ENCODE measurements at places on chromosomes 12 and 14.

- no peak for DNase-seq
Measured at GRCh38 chr12:16266085-16266484, 11.4 kb downstream of the SLC15A5 start.

GRCh38 chr12:131046813-131047788, 93.4 kb downstream of the ADGRD1 start:
- DNase-seq: no peak

- DNase-seq: no peak
Measured at GRCh38 chr12:89393551-89394121, 41.3 kb upstream of the DUSP6 start.

DNA sequence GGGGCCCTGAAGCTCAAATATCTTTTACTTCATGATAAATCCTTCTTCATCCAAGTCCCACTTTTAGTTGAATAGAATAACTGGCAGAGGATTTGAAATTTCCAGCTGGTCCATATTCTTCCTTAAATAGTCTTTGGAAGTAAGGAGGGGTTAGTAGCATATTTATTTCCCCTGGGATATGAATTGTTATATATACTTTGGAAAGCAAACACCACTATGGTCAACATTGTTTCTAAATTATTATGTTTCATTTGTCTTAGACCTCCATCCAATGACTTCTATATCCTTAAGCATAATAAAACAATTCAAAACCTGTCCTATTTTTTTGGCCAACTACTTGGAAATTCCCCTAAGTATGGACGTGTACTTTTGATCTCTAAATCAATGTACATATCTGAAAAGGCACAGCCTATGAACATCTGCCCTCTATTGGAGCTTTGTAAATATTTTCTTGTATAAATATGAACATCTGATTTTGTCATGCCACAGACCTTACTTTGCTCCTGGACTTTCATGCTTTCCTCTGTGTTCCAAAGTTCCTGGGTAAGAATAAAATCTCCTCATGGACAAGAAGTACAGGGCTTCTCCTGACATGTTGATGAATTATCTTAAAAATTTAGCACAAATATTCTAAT, 1212.0 kb downstream of the GALC start:
- no peak for DNase-seq

DNA sequence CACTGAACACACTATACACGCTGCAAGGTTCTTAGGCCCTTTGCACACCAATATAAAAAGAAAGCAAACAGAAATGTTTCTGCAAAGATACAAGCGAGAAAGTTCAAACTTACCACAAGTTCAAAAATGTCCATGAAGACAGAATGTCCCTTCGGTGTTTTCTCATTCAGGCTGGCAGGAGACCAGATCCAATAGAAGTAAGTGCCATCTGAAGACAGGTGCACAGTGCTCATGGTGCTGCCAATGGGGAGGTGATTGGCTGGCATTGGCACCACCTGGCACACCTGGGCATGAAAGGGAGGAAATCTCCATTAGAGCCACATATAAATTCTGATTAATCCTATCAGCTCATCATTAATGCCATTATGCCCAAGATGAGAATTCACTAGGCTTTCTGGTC, 76.3 kb downstream of the HECTD4 start:
- no peak for DNase-seq

DNA sequence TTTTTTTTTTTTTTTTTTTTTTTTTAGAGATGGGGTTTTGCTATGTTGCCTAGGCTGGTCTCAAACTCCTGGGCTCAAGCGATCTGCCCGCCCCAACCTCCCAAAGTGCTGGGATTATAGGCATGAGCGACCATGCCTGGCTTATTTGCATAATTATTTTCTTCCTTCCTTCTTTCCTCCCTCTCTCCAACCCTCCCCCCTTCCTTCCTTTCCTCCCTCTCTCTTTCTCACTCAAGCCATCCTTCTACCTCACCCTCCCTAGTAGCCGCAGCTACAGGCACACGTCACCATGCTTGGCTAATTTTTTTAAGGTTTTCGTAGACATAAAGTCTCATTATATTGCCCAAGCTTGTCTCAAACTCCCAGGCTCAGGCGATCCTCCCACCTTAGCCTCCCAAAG, 83.8 kb downstream of the PEBP1 start:
- DNase-seq: no peak

GRCh38 chr12:79778802-79779448, 88.2 kb upstream of the PAWR start:
- no peak for DNase-seq

- DNase-seq: no peak
Measured at GRCh38 chr12:4435537-4435936, 10.1 kb downstream of the FGF6 start.

DNA sequence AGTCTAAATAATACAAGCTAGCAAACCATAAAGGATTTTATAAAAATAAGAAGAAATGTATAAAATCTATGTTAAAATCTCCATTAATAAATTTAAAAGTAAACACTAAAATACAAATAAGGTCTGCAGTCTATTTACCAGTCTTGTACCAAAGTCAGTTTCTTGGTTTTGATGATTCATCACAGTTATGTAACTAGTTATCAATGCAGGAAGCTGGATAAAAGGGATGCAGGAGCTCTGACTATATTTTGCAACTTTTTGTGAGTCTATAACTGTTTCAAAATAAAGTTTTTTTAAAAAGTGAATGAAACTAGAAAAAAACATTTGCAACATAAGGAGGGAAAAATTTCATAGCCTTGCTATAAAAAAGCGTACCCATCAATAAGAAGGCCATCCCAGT, 151.5 kb downstream of the DERA start:
- no peak for DNase-seq

DNA sequence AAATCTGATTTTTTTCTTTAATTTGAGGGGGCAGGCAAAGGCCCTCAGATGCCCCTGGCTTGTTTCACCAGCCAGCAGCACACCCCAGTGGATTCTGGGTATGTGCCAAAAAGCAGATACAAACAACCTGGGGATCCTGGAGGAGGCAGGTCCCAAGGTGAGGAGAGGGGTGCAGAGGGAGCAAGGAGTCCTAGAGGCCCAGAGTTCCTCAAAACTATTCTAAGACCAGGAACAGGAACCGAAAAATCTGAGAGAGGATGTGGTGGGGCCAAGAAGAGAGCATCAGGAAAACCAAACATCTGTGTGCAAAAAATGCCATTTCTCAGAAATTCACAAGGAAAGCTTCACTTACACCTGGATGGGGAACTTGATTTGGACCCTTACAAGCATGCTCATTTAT, 8.2 kb downstream of the KCNA5 start:
- no peak for DNase-seq

- no peak for DNase-seq
Measured at GRCh38 chr12:107339932-107340331, 246.6 kb upstream of the CRY1 start.

- no peak for DNase-seq
Measured at GRCh38 chr12:108709697-108710096, 21.6 kb downstream of the CORO1C start.

DNA sequence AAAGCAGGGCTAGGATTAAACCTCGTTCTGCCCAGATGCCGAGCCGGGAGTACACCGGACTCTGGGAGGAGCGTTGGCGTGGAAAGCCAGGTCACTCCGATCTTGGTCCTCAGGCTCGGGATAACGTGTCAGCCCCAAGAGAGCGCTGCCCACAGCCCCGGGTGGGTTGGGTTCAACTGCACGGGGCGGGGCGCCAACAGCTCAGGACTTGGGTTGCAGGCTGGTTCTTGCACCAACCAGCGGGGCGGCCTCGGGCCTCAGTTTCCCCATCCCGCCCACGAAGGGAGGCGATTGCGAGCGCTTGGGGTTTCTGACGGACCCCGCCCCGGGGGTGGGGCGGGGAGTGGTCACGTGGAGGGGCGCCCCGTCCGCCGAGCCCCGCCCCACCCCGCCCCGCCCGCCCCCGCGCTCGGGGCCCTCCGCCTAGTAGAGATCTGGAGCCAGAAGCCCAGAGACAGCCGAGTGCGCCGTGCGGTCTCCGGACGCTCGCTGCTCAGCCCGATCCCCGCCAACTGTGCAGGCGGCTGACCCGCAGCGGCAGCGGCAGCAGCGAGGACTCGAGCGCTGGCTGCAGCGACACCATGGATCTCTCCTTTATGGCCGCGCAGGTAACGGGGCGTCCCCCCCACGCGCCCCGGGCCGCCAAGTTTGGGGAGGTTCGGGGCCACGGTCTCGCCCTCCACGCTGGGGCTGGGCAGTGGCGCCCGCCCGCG, at the start of gene C14orf132:
Gene C14orf132 (plus strand): TSS at position 443 of the 713 bp plus-strand sequence. CDS start 139 bp downstream, at position 582.
- peak; percentile 29 for DNase-seq

- peak; percentile 94 for DNase-seq
Measured at GRCh38 chr14:101809671-101810514, 48.4 kb downstream of the PPP2R5C start.

DNA sequence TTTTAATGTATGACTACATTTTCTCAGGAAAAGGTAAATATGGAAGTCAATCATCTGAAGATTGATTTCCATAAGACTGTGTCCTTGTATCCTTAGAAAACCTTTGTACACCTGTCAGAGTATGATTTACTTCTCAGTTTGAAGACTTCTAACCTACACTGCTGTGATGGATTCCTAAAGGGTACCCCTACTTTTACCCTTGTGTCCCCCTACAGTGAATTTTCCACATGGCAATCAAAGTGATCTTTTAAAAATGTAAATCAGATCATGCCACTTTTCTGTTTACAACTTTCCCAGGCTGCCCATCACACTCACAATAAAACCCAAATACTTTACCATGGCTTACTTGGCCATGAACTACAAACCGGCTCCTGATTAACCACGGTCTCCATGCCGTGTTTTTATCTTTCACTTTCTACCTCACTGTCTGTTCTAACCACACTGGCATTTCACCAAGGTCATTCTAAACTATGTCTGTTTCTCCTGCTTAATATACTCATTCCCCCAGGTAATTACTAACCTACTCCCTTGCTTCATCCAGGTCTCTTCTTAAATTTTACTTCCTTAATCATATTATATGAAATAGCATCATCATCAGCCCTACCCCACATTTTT, 8.1 kb downstream of the DNAI7 start:
- no peak for DNase-seq

GRCh38 chr12:129704232-129704830, 199.5 kb downstream of the TMEM132D start:
- no peak for DNase-seq

- no peak for DNase-seq
Measured at GRCh38 chr12:89968151-89968700, 259.6 kb upstream of the ATP2B1 start.

GRCh38 chr14:32010604-32011125, 66.4 kb upstream of the ARHGAP5 start:
- DNase-seq: no peak

DNA sequence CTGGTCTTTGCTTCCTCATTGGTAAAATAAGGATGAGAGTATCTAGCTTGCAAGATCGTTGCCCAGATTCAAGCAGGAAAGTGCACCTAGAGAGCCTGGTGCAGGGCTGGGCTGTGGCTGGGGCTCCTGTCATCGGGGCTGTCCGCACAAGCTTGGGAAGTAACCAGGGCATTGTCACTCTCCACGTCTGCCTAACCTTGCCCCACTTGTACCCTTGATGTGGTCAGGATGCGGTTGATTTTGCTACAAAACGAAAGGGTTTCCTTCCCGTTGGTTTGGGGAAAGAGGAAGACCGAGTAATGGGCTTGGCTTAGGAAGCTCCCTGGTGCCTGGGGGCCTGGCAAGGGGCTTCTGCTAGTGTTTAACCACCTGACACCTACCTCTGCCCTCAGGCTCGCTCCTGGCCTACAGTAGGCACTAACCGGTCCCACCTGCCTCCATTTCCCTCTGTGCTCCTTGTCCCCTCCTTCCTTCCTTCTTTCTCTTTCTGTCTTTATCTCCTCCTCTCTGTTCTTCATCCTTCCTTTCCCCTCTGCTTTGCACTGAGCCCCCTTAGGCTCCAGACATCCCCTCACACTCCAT, 21.8 kb downstream of the MVK start:
- DNase-seq: no peak

DNA sequence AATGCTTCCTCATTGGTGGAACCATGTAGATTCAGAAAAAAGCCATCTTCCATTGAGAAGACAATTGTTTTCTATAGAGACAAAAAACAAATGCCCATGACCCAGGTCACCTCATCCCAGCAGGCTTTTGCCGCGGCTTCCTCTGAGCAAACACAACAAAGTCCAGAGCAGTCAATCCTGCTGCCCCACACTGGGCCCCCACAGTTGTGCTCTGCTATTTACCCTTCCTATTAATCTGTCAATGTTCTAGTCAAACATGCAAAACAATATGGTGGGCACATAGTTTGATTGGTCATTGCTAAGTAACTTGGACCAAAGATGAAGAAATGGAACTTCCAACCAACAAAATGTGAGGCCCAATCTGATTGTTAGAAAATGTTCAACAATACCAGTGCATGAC, 20.7 kb downstream of the C12orf42 start:
- DNase-seq: no peak

DNA sequence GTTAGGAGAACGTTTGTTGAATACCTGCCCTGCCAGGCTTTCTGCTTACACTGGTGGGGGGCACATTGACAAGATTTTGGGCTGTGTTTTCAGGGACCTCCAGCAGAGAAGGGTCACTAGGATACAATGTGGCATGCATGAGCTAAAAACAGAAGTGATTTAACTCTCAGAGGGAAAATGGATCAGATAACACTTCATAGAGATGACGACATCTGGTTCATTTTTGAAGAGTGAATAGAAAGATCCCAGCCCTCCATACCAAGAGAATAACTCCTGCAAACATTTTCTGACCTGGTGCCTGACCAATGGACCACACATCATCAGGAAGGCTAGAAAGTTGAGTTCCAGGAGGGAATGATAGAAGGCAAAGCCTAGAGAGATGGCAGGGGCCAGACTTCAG, 33.7 kb downstream of the CKB start:
- DNase-seq: no peak
